AG20443 (cell line): ENCODE measurements at places on chromosomes 7 and 10.

GRCh38 chr7:54769203-54769602 is 10.2 kb upstream of the SEC61G start:
- DNase-seq = peak; percentile 19

DNA sequence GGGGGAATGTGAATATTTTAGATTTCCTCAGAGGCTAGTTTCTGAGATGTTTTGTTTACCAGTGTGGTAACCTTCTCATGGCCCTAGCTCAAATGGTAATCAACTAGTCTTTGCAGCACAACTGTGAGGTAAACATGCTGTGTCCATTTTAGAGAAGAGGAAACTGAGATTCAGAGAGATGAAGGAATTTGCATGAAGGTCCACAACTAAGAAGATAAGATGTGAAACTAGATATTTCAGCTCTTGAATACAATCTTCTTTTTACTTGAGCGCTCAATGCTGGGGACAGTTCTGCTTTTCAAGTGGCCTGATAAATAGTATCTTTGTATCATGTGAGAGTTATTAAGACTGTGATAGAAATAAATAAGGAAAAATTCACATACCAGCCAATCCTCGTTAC is 245.4 kb downstream of the AUTS2 start:
- no peak for DNase-seq

GRCh38 chr7:145903658-145904057 is 212.9 kb upstream of the CNTNAP2 start:
- DNase-seq = no peak

- no peak for DNase-seq
Observed at GRCh38 chr7:50952544-50952943, 169.8 kb upstream of the GRB10 start.

DNA sequence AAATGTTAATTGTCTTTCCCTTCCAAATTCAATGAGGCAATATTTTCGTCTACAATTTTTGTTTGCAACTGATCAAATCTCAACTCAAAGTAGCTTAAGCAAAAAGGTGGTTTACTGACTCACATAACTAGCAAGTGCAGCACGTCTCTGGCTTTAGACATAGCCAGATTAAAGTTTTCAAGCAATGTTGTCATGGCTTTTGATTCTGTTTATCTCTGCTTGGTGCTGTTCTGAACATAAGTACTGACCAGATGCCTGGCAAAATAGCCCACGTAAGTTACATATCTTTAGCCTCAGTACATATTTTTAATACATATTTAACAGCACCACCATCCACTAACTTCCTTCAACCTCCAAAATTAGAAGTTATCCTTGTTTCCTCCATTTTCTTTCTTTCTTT is 877.9 kb downstream of the KCNMA1 start:
- no peak for DNase-seq

DNA sequence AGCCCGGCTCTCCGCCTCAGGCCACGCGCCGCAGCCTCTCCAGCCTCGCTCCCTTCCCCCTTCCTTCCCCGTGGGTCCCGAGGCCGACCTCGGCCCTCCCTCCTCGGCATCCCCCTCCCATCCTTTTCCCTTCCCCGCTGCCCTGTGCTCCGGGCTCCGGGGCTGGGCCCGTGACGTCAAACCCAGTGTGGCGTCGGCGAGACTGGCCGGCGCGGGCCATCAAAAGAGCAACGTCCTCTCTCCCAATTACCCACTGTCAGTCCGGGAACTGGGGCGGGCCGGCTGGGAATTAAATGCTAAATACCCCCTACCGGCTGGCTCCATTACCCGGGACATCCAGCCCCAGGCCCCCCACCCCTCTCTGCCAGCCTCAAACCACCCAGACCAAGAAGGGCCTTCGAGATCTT is 2.6 kb upstream of the GATA3 start:
- no peak for DNase-seq

- DNase-seq = no peak
Observed at GRCh38 chr10:28250358-28250757, 52.5 kb downstream of the MPP7 start.

GRCh38 chr7:84529480-84530205 is 335.1 kb upstream of the SEMA3A start:
- DNase-seq = peak; percentile 20

DNA sequence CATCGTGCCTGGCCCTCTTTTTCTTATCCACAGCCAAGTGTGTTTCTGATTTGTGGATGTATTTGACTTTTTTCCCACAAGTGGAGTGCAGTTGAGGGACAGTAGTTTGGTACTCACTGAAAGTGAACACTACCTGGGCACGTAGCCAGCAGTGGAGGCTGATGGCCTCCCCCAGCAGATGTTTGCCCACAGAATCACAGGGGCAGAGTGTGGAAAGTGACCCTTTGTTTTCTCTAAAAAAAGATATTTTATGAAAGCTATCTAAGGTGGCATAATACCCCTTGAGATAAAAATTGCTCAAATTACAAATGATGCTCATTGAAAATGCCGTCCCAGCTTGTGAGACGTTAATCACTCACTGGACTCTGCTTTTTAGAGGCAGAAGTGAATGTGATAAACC is 29.1 kb downstream of the WDR37 start:
- DNase-seq = no peak

DNA sequence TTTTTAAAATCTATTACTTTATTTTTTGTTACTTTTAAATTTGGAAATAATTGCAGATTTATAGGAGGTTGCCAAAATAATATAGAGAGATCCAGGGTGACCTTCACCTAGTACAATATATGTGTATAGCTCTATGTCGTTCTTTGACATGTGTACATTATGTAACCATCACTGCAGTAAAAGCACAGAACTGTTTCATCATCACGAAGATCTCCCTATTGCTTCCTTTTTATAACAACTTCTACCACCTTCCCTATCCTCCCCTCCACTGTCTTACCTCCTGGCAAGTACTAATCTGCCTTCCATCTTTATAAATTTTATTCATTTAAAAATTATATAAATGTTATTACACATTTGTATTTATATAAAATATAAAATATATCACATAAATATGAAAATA is 251.0 kb downstream of the AUTS2 start:
- DNase-seq = no peak

DNA sequence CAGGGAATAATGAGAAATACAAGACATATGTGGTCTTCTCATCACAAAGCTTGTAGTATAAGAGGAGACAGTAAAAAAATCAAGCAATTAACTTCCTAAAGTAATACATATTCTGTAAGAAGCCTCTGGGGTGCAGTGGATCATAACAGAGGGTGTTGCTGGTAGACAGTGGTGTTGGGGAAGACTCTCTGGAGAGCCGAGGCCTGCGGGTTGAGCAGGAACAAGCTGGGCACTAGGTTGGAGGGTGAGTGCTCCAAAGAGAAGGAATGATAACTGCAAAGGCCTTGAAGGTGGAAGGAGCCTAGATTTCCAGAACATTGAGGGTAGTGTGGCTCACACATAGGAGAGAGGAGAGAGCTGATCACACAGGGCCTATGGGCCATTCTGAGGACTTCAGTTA is 1.5 kb downstream of the GIMAP4 start:
- DNase-seq = no peak

GRCh38 chr10:60123668-60124067 is 217.3 kb upstream of the CCDC6 start:
- no peak for DNase-seq

GRCh38 chr7:95766657-95767056 is 5.7 kb upstream of the DYNC1I1 start:
- no peak for DNase-seq

- DNase-seq = no peak
Observed at GRCh38 chr10:16602104-16602775, 80.6 kb upstream of the C1QL3 start.

- DNase-seq = no peak
Observed at GRCh38 chr7:106031300-106032035, 68.4 kb downstream of the CDHR3 start.

- DNase-seq = no peak
Observed at GRCh38 chr7:19116121-19117090, 1.0 kb downstream of the TWIST1 start.

GRCh38 chr7:39054731-39055130 is 77.0 kb downstream of the POU6F2 start:
- no peak for DNase-seq

DNA sequence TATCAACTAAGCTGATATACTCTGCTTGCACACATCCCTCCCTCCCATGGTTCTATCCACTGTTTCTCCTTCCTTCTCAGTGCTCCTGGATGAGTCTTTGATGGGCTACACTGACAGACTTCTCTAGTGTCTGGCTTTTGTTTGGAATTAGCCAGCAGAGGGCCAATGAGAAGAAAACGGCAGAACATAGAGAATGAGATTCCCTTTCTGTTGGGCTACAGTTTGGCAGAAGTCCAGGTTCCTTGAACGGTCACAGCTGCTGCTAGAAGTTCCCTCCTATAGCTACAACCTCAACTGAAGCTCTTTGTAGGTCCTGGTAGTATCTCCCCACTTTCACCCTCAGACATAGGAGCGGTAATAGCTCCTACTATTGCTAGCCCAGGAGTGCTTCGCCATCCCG is 251.1 kb upstream of the LRRN3 start:
- DNase-seq = no peak
